ENCODE measurements at places on chromosomes 6 and 20. TPM values are rescaled to one million over a fixed set of nuclear protein-coding genes. Genes with fewer than 3 reads are reported as not detected.

Gene FNDC1
- 0.13 TPM for total RNA-seq

Gene LY6G6C
- total RNA-seq: 0.23 TPM

Gene PEX7
- 5.3 TPM for total RNA-seq

Gene ALDH5A1
- total RNA-seq: 7.3 TPM

Gene GMNN
- 67.6 TPM for total RNA-seq

Gene FUT9
- total RNA-seq: not detected

Gene COL11A2
- total RNA-seq: 0.83 TPM

Gene EPHA7
- 0.05 TPM for total RNA-seq

Gene PDE10A
- total RNA-seq: 28.6 TPM

Gene TRAPPC3L
- not detected for total RNA-seq

Gene CST3
- 426 TPM for total RNA-seq

Gene CDSN
- total RNA-seq: 0.05 TPM

Gene SEL1L2
- total RNA-seq: not detected

Gene KCNB1
- total RNA-seq: 3.6 TPM

Gene TMEM200A
- not detected for total RNA-seq

Gene TBXT
- total RNA-seq: not detected

Gene HLA-DRA
- not detected for total RNA-seq

Gene GPR63
- total RNA-seq: 0.36 TPM

Gene NELFE
- total RNA-seq: 79.0 TPM

Gene LPIN3
- total RNA-seq: 14.3 TPM

Gene RIPOR3
- total RNA-seq: not detected

Gene ARHGAP18
- 4.4 TPM for total RNA-seq

Gene HLA-E
- 67.3 TPM for total RNA-seq

Gene RAMACL
- total RNA-seq: 0.11 TPM

Gene PGC
- total RNA-seq: not detected

Gene BANF2
- not detected for total RNA-seq

Measured in A549 treated with Mapracorat at 1 μM for 4 hours (cell line).